Stimulated activated CD8-positive, alpha-beta memory T cell treated with anti-CD3 and anti-CD28 coated beads, Interleukin-15, amount 100 ng/mL, for 4 hours (primary cell): ENCODE measurements at places on chromosomes 3 and 15.

DNA sequence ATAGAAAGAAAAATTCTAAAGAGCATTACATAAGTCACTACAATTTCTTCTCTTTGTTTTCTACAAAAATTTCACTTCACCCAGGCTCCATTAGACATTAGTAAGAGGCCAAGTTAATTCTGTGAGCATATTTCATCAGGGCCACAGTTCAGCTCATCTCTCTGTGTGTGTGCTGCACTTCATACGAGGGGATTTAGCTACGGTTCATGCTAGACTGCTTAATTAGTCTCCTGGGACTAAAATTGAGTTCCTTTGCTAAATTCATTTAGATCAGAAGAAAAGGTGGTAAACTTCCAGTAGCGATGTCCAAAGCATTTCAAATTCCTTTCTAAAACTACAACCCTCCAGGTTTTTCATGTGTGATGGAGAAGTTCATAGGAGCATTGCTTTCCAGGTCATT, 83.1 kb upstream of the SETMAR start:
- DNase-seq: no peak

- DNase-seq: no peak
Observed at GRCh38 chr3:191523148-191523547, 62.2 kb downstream of the PYDC2 start.

- DNase-seq: no peak
Observed at GRCh38 chr3:84110787-84111186, 848.0 kb upstream of the CADM2 start.

DNA sequence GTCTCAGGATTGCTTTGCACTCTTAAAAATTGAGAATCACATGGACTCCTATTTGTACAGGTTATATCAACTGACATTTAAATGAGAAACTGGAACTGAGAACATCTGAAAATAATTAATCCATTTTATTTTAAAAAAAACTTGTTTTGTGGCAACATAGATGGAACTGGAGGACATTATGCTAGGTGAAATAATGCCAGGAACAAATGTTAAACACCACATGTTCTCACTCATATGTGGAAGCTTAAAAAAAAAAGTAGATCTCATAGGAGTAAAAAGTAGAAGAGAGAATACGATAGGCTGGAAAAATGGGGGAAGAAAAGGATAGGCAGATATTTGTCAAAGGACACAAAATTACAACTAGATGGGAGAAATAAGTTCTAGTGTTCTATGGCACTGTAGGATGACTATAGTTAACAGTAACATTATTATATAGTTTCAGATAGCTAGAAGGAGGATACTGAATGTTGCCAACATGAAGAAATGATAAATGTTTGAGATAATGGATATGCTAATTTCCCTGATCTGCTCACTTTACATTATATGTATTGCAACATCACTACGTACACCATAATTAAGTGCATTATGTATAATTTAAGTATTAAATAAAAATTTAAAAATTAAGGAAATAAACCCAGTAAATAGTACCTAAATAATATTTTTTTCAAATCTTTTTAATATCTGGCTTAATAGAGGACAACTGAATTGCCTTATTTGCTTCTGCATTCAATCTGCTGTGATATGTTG, 100.5 kb upstream of the TSPAN3 start:
- DNase-seq: no peak

DNA sequence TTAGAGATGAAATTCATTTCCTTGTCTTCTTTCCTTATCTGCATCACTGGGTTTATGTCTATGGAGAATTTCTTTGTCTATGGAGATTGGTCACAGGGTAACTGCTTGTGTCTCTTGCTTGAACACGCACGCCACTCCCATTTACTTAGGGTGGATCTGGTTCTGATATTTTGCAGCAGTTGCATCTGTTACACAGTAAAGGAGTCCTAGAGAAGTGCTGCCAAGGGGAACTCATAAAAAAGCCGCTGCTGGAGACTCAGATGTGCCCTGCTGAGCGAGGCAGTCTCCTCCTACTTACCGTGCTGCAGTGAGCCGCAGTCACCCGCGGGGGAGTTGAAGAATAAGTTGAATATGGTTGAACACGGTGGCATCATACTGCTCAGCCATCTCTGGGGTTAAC, 105.2 kb upstream of the KLHL25 start:
- DNase-seq: no peak

GRCh38 chr3:160343132-160343531, 55.9 kb downstream of the IFT80 start:
- no peak for DNase-seq

DNA sequence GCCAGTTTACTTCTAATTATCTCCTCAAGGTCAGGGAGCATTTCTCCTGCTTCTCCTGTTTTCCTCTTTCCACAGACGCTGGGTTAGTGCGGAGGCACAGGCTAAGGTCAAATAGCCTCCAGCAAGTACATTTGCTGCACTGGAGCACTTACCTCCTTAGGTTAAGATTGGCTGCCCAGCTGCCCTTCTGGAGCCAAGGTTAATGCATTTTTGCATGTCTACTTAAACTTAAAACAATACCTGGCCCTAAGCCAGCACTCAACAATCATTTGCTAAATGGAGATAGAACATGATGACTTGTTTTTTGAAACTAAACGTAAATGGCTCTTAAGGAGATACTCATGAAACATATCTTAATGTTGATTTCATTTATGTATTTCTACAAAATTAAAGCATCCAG, 83.5 kb downstream of the SSR3 start:
- no peak for DNase-seq

- no peak for DNase-seq
Observed at GRCh38 chr3:42741796-42742195, 31.3 kb downstream of the CCDC13 start.

- DNase-seq: no peak
Observed at GRCh38 chr15:60651101-60651500, 172.2 kb upstream of the ICE2 start.

- DNase-seq: no peak
Observed at GRCh38 chr3:144564011-144564410, 592.4 kb downstream of the DIPK2A start.

GRCh38 chr3:23811185-23811527, 5.4 kb downstream of the UBE2E1 start:
- no peak for DNase-seq

- DNase-seq: no peak
Observed at GRCh38 chr15:58228718-58229117, 90.5 kb downstream of the AQP9 start.

- no peak for DNase-seq
Observed at GRCh38 chr3:171883257-171883892, 40.2 kb downstream of the TMEM212 start.

GRCh38 chr3:53794597-53794996, 51.6 kb downstream of the CHDH start:
- DNase-seq: no peak

DNA sequence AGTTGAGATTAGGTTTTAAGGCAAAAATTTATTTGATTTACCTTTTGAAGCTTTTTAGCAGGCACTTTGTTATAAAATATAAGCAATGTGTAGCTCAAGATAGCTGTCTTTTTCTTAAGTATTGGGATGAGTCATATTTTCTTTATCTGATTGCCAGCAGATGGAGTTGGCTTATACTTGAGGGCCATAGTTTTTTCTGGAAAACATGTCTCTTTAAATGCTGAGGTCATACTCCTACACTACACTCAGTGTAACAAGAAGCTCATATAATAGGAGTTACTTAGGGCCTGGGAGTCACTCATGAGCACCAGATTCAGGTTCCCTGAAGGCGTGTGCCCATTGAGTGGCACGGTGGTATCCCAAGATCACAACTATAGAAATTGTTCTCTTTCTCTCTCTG, 579.8 kb downstream of the EDEM1 start:
- no peak for DNase-seq

GRCh38 chr3:166759736-166760513, 620.2 kb downstream of the ZBBX start:
- no peak for DNase-seq

GRCh38 chr3:126955004-126955790, 27.7 kb upstream of the PLXNA1 start:
- no peak for DNase-seq

DNA sequence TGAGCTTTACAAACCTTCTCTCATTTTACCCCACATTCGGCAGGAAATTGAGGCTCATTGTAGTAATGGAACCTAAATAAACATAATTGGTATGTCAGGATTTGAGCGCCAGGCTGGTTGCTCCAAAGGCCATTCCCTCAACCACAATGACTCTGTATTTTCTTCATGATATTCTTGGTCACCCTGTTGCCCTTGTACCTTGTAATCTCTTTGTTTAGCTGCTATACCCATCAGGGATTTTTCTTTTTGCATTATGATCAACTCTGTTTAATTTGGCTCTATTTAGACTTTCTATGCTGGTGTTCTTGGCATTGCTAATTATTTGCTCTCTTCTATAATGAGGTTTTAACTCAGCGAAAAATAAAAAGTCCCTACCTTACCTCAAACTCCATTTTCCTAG, 29.8 kb downstream of the DUOX2 start:
- no peak for DNase-seq

- no peak for DNase-seq
Observed at GRCh38 chr15:43463507-43463906, 29.4 kb downstream of the TP53BP1 start.

DNA sequence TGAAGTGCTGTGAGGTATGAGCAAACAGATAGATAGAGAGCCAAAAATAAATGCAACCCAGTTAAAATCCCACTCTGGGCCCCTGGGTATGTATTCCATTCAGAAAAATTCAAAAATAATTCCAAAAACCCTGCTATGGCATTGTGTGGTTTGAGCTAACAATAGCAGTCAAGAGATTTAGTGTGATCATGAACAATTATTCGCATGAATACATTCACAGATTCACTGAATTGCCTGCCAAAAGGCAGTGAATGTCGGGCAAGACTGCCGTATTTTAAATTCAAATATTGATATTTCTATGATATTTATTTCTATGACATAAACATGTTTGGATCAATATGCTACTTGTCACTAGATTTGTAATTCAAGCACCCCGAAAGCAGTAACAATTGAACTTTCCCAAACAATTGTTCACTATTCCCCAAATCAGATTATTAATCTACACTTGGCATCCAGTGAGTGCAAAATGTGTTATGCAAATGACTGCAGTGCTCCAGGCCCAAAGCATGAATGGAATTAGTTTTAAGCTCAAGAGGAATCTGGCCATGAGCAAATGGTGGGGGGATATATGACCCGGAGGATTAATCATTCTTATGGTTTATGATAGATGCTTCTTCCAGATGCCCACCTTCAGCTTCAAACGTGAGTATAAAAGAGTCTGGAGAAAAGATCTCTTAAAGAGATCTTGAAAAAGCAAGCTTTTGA, 417.0 kb upstream of the MEIS2 start:
- no peak for DNase-seq

- DNase-seq: no peak
Observed at GRCh38 chr3:71873093-71873611, 88.2 kb upstream of the PROK2 start.

GRCh38 chr3:117691526-117691925, 981.9 kb downstream of the TUSC7 start:
- DNase-seq: no peak

DNA sequence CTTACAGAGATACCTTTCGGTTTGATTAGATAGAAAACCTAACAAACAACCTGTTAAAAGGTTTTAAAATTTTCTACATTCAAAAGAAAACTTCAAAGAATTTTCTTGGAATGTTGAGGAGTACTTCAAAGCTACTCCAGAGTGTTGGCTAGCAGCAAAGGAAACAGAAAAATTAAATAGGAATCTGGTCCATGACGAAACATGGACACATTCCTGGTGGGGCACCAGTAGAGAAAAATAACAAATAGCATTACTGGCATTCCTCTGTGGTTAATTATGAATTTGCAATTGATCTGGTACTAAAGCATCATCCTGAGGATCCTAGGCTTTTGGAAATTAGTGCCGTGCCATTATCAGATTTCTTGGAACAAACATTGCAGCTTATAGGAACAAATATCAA, 59.5 kb upstream of the DPPA4 start:
- no peak for DNase-seq

- DNase-seq: no peak
Observed at GRCh38 chr15:62307551-62307950, 142.5 kb upstream of the C2CD4B start.

- no peak for DNase-seq
Observed at GRCh38 chr3:196666001-196666867, 26.7 kb downstream of the NRROS start.

GRCh38 chr15:41416742-41417417, at the start of gene RTF1:
Gene RTF1 (plus strand): TSS chr15:41417095. CDS start chr15:41417116, 21 bp downstream.
- peak; percentile 87 for DNase-seq

- DNase-seq: no peak
Observed at GRCh38 chr3:118116991-118117390, 917.7 kb downstream of the IGSF11 start.

DNA sequence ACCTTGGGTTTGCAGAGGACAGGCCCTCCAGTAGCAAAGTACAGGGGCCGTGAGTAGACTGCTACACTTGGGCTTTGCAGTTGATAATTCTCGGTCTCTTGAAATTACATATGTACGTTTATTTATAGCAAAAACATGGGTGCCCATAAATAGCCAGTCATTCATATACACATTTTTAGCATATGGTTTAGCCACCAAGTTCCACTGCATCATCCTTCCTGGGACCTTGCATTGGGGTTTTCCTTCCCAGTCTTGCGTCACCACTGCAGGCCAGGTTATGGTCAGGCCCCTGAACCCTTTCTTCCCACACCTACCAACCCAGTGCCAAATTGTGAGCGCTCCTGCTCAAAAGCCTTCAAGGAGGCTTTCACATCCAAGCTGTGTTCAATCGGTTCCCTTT, 12.7 kb downstream of the KLHL25 start:
- no peak for DNase-seq

DNA sequence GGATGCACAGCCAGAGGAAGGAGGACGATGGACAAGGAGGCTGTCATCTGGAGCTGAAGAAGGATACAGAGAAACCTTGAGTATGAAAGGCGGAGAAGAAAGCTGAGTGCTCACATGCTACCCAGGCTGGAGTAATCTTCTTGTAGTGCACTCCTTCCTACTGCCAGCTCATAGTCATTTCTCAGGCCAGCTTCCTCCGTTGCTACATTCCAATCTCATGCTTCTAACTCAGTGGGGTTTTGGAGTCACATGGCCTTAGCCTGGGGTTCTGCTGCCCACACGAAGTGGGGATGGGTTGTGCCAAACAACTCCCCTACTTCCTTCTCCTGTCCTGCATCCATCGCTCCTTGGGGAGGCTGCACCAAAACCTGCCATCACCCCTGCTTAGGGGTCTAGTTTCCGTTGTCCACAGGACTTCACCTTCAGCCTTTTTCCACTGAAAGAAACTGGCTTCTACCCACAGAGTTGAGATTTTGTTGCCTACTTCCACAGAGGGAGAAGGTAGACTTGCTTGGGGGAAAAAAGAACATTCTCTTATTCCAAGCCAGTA, 239.9 kb downstream of the EPHB1 start:
- DNase-seq: no peak

GRCh38 chr3:139617672-139618268, 60.0 kb downstream of the NMNAT3 start:
- no peak for DNase-seq
